ENCODE measurements at places on chromosomes 5 and 9. TPM values are rescaled to one million over a fixed set of nuclear protein-coding genes. Genes with fewer than 3 reads are reported as not detected.

- DNase-seq, result no peak
- no peaks in the 10 kb centered on the region for H3K27me3 ChIP-seq
- no peak overlapping the region for H3K27ac ChIP-seq
- no peaks in the 10 kb centered on the region for H3K4me1 ChIP-seq
- H3K4me3 ChIP-seq, result no peak overlapping the region
Measured at GRCh38 chr9:135185060-135185459, 97.6 kb downstream of the OLFM1 start.

DNA sequence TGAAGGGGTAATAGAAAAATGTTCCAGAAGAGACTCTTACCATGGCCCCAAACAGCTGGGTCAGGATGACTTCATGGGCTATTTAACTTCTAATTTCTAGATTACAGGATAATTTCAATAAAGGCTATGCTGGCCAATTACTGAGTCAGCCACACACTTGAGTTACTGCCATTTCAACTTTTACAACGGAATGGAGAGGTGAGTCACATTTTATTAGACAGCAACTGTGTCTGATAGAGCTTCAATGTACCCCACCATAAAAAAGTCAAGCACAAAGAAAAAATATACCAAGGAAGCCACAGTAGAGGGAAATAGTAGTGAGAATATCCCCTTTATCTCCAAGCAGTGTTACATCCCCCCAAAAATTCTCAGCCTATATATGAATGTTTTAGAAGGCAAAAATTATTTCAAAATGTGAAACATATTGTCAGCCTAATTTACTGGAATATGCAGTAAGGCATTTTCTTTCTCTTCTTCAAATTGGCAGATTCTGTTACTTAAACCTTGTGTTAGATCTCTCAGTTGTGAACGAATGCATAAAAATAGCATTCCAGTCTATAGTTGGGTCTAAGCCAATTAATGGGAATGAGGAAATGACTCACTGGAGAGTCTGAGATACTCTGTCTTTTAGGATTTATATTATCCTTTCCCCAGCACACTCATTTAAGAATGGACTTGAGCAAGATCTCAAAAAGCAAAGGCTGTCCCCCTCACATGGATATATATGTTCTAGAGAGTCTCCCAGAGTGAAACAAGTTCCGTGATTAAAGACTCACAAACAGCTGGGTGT lies 47.1 kb upstream of the RAI14 start:
- peak overlapping the region; percentile 99 for H3K27ac ChIP-seq
- no peaks in the 10 kb centered on the region for H3K36me3 ChIP-seq

DNA sequence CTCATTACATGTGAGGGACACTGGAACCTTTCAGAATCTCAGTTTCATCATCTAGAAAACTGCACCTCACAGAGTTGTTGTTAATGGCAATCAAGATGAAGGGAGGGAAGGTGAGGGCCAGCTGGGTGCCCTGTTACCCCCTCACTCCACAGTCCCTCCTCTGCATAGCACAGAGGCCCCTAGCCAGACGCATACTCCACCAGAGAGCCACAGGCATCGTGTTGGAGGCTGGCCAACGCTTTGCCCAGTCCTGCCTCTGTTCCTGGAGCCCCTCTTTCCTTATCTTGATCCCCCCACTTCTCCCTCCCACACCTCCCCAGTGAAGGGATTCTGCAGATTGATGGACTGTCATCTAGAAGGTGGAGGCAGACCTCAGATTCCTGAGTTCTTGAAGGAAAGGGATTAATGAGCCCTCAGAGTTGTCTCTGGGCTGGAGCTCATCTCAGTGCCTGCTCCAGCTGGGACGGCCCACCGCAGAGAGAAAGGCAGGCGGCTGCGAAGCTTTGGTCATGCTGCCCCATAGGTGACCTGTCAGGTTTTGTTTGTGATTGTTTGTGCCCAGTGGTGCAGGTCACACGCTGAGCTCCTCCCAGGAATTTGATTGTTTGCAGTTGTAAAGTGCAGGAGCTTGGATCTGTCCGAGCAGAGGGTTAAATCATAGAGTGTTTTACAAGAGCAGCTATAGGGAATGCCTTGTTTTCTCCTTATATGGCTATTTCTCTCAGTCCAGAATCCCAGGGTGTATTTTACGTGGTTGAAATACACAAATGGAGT lies 487.3 kb downstream of the CCDC171 start:
- H3K27ac ChIP-seq, result no peak overlapping the region
- DNase-seq, result no peak
- H3K36me3 ChIP-seq, result no peaks in the 10 kb centered on the region
- no peak overlapping the region for H3K4me3 ChIP-seq
- H3K4me1 ChIP-seq, result no peaks in the 10 kb centered on the region
- no peaks in the 10 kb centered on the region for H3K27me3 ChIP-seq

DNA sequence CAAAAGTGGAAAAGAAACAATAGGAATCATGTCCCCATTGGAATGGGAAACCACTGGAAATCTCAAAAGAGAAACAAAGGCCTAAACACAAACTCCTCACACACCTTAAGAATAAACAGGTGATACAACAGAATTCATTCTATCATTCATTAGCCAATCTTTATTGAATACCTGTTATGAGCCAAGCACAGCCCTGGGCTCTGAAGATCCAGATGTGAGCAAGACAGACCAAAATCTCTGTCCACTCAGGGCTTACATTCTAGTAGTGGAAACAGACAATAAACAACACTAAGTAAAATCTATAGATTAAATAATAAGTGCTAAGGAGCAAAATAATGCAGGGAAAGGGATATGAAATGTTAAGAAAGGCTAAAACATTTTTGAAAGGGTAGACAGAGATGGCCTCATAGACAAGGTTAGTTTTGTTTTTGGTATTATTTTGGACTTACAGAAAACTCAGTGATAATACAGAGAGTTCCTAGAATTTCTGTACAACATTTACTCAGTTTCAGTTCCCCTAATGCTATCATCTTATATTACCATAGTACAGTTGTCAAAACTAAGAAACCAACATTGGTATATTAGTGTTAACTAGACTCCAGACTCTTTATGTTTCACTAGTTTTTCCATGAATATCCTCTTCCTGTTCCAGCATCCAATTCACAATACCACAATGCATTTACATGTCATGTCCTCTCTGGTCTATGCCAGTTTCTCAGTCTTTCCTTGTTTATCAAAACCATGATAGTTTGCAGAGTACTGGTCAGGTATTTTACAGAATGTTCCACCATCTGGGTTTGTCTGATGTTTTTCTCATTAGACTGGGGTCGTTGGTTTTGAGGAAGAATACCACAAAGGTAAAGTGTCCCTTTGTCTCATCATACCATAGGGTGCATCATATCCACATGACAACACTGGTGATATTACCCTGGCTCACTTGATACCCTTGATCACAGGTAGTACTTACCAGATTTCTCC lies 103.7 kb downstream of the SIL1 start:
- no peaks in the 10 kb centered on the region for H3K27me3 ChIP-seq
- no peaks in the 10 kb centered on the region for H3K36me3 ChIP-seq
- H3K4me3 ChIP-seq, result no peak overlapping the region

DNA sequence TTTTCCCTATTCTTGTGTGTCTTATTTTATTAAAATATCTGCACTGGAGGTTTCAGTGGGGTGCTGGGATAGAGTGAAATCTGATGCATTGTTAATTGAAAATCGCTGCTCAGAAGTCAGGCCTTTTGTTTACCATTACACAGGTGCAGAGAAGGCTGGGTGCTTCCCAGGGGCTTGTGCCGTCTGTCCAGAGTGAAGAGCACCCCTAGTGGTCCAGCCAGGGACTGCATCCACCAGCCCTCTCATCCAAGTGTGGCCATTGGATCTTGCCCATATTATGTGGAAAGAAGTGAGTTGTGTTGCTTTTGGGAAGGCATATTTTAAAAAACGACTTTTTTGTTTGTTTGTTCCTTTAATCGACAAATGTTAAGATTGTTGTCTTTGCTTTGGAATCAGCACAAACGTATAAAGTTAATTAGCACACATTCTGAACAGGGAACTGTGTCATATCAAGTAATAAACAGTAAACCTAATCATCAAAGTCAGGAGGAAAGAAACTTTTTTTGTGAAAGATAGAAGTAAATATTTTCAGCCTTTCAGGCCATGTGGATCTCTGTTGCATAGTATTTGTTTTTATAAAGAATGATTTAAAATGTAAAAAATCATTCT lies 315.6 kb downstream of the MTRR start:
- no peaks in the 10 kb centered on the region for H3K36me3 ChIP-seq
- no peak for DNase-seq
- no peaks in the 10 kb centered on the region for H3K27me3 ChIP-seq
- H3K27ac ChIP-seq, result no peak overlapping the region
- no peaks in the 10 kb centered on the region for H3K4me1 ChIP-seq

DNA sequence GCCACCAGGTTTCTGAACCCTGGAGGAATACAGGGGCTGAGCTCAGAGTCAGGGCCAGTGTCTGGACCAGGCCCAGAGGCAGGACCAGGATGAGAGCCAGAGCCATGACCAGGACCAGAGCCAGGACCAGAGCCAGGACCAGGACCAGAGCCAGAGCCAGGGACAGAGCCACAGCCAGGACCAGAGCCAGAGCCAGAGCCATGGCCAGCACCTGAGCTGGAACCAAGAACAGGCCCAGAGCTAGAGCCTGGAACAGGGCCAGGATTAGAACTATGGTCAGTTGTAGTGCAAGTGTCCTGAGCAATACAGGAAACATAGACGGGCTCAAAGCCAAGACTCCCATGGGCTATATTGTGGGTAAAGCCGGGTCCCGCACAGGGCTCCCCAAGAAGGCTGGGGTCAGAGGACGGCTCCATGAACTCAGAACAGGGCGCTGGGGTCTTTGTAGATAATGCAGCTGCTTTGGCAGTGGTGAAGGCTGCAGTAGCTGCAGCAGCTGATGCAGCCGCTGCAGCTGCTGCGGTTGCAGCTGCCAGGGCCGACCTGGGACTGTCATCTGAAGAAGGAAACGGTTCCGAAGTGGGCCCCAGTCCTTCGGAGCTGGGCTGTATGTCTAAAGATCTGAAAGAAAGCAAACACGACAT lies 559 bp downstream of the SPAG8 start:
- peak; percentile 44 for DNase-seq
- peaks cover 21% of the 10 kb centered on the region for H3K4me1 ChIP-seq
- H3K27ac ChIP-seq, result peak overlapping the region; percentile 16
- peak overlapping the region; percentile 8 for H3K4me3 ChIP-seq
- no peaks in the 10 kb centered on the region for H3K27me3 ChIP-seq

DNA sequence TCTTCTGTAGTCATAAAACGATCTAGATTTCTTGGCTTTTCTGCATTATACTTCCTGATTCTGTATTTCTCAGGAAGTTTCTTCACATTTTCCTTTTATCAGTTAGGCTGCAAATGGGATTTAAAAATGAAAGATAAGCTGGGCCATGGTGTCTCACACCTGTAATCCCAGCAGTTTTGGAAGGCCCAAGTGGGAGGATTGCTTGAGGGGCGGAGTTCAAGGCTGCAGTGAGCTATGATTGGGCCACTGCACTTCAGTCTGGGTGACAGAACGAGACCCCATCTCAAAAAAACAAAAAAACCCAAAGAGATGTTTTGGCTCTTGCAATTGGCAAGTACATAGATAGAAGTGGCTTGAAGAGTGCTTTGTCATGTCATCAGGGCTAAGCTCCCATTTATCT lies 26.2 kb upstream of the APC start:
- peaks cover 18% of the 10 kb centered on the region for H3K4me1 ChIP-seq
- H3K4me3 ChIP-seq, result no peak overlapping the region
- H3K36me3 ChIP-seq, result no peaks in the 10 kb centered on the region
- DNase-seq, result no peak

DNA sequence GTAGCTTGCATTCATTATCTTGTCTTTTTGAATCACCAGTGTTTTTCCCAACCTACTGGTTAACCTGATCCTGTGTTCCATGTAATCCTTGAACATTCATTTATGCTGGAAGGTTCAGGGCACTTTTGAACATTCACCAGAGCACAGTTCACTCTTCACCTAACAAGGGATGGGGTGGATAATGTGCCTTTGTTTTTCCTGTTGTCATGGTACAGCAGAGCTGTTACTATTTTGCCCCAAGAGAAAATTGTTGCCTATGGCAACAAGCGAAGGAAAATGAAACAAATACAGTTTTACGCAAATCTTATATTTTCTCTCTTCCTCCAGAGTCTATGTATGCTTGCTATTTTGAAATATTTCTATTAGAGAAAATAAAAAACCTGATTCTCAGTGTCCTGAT lies 60.3 kb upstream of the RIOK2 start:
- H3K4me1 ChIP-seq, result no peaks in the 10 kb centered on the region
- H3K4me3 ChIP-seq, result no peak overlapping the region
- H3K27ac ChIP-seq, result no peak overlapping the region
- DNase-seq, result no peak
- H3K36me3 ChIP-seq, result no peaks in the 10 kb centered on the region
- H3K27me3 ChIP-seq, result no peaks in the 10 kb centered on the region

GRCh38 chr5:116542619-116543018 lies 32.0 kb downstream of the SEMA6A start:
- DNase-seq, result no peak
- no peaks in the 10 kb centered on the region for H3K27me3 ChIP-seq
- H3K4me1 ChIP-seq, result no peaks in the 10 kb centered on the region
- no peak overlapping the region for H3K27ac ChIP-seq

- no peak for DNase-seq
- H3K4me1 ChIP-seq, result no peaks in the 10 kb centered on the region
- no peaks in the 10 kb centered on the region for H3K27me3 ChIP-seq
- H3K36me3 ChIP-seq, result no peaks in the 10 kb centered on the region
- H3K4me3 ChIP-seq, result no peak overlapping the region
Measured at GRCh38 chr5:54040804-54041203, 269.6 kb downstream of the ARL15 start.

GRCh38 chr5:107658528-107658927 lies 12.2 kb downstream of the EFNA5 start:
- no peaks in the 10 kb centered on the region for H3K36me3 ChIP-seq
- DNase-seq, result no peak
- H3K27ac ChIP-seq, result no peak overlapping the region
- no peaks in the 10 kb centered on the region for H3K27me3 ChIP-seq
- H3K4me3 ChIP-seq, result no peak overlapping the region
- H3K4me1 ChIP-seq, result no peaks in the 10 kb centered on the region

GRCh38 chr9:36441966-36442365 lies 41.9 kb upstream of the RNF38 start:
- H3K36me3 ChIP-seq, result no peaks in the 10 kb centered on the region
- peaks cover 4% of the 10 kb centered on the region for H3K4me1 ChIP-seq
- no peak overlapping the region for H3K4me3 ChIP-seq
- no peak overlapping the region for H3K27ac ChIP-seq
- H3K27me3 ChIP-seq, result no peaks in the 10 kb centered on the region
- no peak for DNase-seq

GRCh38 chr9:95085861-95086563 lies 231.5 kb downstream of the FANCC start:
- H3K27ac ChIP-seq, result no peak overlapping the region
- peaks cover 4% of the 10 kb centered on the region for H3K36me3 ChIP-seq
- no peaks in the 10 kb centered on the region for H3K4me1 ChIP-seq
- H3K27me3 ChIP-seq, result no peaks in the 10 kb centered on the region

The SLC25A2 gene
- total RNA-seq, result 0.39 TPM

The GBGT1 gene
- 28.7 TPM for total RNA-seq

The RIOK2 gene
- 17.5 TPM for total RNA-seq

The AGGF1 gene
- 16.1 TPM for total RNA-seq

The GPR151 gene
- not detected for total RNA-seq

The MYO10 gene
- total RNA-seq, result 144 TPM

The PCDHGA7 gene
- 1.5 TPM for total RNA-seq

The SH3RF2 gene
- total RNA-seq, result 0.84 TPM

The SCGB3A1 gene
- not detected for total RNA-seq

The GRK6 gene
- total RNA-seq, result 37.0 TPM

The SLC12A7 gene
- 28.7 TPM for total RNA-seq

Data from endothelial cell of umbilical vein (primary cell).